Activated naive CD4-positive, alpha-beta T cell treated with anti-CD3 and anti-CD28 coated beads, Interleukin-2, amount 10 ng/mL, durations not matched to agents 7 days and 5 days (primary cell): ENCODE measurements at places on chromosomes 3 and 15.
A peak's percentile ranks its signal among the peaks of the same experiment; 100 is the strongest.

DNA sequence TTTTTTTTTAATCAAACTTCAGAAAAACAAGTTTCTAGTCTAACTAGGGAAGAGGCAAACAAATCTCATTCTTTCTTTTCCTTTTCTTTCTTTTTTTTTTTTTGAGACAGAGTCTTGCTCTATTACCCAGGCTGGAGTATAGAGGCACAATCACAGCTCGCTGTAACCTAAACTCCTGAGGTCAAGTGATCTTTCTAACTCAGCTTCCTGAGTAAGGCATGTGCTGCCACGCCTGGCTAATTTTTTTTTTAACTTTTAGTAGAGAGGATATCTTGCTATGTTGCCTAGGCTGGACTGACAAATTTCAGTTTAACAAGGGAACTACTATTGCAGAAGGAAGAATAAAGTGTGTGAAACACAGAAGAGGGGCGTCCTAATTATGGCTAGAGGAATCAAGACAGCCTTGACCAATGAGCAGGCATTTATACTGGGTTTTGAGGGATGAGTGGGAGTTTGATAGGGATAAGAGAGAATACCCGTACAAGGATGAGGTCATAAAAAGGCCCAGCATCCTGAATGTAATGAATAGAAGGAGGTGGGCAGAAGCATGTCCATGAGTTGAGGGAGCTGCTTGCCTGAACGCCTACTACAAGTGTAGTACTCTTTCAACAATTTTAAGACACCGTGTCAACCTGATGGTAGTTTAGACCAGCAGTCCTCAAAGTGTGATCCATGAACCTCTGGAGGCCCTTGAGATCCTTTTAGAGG, 6.7 kb upstream of the ZFAND6 start:
- DNase-seq, result no peak
- H3K27ac ChIP-seq, result no peak overlapping the region
- peaks cover 1% of the 10 kb centered on the region for H3K27me3 ChIP-seq
- H3K4me1 ChIP-seq, result peaks cover 3% of the 10 kb centered on the region

GRCh38 chr3:42829628-42830436, 20.6 kb downstream of the ACKR2 start:
- H3K36me3 ChIP-seq, result no peaks in the 10 kb centered on the region
- H3K4me1 ChIP-seq, result peaks cover 7% of the 10 kb centered on the region
- H3K27ac ChIP-seq, result no peak overlapping the region
- peaks cover 10% of the 10 kb centered on the region for H3K27me3 ChIP-seq
- DNase-seq, result no peak

- no peaks in the 10 kb centered on the region for H3K4me1 ChIP-seq
- H3K27ac ChIP-seq, result no peak overlapping the region
- peaks cover 4% of the 10 kb centered on the region for H3K27me3 ChIP-seq
Measured at GRCh38 chr3:146431240-146431639, 38.1 kb downstream of the PLSCR2 start.

DNA sequence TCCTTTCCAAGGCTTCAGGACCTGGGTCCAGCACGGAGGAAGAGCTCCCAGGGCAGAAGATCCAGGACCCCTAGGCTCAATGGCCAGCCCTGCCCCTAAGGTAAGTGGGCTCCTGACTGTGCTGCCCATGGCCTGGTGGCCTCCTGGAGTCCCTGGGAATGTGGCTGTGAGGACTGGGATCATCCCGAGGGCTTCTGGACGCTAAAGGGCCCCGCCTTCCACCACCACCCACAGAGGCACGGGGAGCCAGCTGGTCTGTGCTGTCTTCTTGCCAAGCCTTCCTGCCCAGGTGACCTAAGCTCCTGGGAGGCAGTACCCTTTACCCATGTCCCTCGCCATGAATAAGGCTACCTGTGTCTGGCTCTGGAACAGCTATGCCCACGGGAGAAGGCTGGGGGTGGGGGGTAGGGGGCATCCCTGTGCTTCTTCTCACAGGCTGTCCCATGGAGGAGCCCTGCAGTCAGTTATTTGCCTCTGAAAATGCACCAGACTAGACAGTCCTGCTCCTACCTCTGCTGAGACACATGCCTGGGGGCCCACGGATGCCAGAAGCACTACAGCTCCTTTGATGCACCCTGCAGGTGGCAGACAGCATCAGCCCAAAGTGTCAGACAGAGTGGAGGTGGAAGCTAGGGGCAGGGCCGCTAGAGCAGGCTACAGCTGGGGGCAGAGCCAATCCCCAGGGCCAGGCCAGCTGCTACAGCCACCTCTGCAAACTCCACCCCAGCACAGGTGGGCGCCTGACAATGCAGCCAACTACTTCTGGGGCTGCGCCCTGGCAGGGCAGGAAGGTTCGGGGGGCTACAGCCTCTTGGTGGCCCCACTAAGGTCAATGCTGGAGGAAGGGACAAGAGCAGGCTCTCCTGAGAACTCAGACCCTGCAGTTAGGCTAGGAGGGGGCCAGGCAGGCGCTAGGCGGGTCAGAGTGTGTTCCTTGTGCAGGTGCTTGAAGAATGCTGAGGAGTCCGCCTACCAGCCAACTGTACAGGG, 90.9 kb downstream of the SEC22A start:
- H3K27ac ChIP-seq, result no peak overlapping the region

GRCh38 chr3:56453011-56453410, 15.3 kb downstream of the ERC2 start:
- no peak overlapping the region for H3K4me3 ChIP-seq
- peaks cover 5% of the 10 kb centered on the region for H3K27me3 ChIP-seq

DNA sequence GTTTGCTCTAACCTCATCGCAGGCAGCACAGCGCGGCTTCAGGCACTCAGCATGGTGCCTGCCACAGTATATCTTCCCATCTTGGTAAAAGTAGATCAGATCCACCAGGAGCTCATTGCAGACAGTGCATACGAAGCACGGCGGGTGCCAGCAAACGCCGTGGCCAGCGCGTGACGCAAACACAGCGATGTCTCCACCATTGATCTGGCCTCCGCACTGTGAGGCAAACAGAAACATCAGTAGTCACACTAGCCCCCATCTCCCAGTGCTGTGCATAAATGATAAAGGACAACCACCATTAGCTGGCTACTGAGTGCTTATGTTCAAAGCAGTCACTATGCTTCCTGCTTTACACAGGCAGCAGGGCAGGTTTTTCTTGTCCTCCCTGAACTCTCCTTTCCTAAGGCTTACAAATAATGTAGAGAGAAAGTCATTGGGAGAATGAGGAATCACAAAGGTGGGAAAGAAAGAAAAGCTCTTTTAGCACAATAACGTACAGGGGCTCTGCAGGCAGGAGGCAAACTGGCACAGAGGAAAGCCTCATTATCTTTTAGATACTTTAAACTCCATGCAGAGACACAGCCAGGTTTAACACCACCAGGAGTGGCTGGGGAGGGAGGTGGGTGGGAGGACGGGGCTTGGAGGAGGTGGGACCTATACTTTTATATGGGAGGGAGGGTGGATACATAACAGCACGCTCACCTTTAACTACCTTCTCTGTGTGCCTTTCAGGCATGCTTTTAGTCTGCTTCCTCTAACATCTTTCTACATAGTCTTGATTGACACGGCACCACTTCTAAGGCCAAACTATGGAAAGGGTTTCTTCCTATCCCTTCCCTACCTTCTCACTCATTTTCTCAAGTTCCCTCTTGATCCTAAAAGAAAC, 67.9 kb downstream of the PRICKLE2 start:
- no peak for DNase-seq
- no peaks in the 10 kb centered on the region for H3K36me3 ChIP-seq
- no peak overlapping the region for H3K4me3 ChIP-seq
- no peaks in the 10 kb centered on the region for H3K27me3 ChIP-seq

DNA sequence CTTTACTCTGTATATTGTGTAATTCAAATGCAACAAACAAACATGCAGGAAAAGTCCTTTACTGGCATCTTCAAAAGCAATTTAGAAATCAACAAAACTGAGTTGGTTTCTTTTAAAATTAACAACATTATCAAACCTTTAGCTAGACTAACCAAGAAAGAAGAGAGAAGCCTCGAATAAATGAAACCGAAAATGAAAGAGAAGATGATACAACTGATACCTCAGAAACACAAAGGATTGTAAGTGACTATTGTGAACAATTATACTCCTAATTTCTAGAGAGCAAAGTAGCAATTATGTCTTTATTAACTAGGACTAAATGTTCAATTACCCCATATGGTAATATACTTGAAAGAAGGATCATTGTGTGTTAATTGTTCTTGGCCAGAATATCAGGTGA, 49.2 kb upstream of the P3H2 start:
- H3K27ac ChIP-seq, result no peak overlapping the region
- H3K36me3 ChIP-seq, result no peaks in the 10 kb centered on the region
- peaks cover 5% of the 10 kb centered on the region for H3K27me3 ChIP-seq
- no peak for DNase-seq

- no peak for DNase-seq
- peaks cover 3% of the 10 kb centered on the region for H3K4me1 ChIP-seq
- H3K27me3 ChIP-seq, result no peaks in the 10 kb centered on the region
- no peak overlapping the region for H3K4me3 ChIP-seq
- H3K36me3 ChIP-seq, result peaks cover 76% of the 10 kb centered on the region
- H3K27ac ChIP-seq, result no peak overlapping the region
Measured at GRCh38 chr3:170095771-170096170, 58.0 kb downstream of the GPR160 start.

- H3K27ac ChIP-seq, result peak overlapping the region; percentile 24
- DNase-seq, result peak; percentile 39
- H3K4me3 ChIP-seq, result no peak overlapping the region
- peaks cover 25% of the 10 kb centered on the region for H3K4me1 ChIP-seq
- no peaks in the 10 kb centered on the region for H3K27me3 ChIP-seq
Measured at GRCh38 chr15:78461171-78461888, 23.3 kb downstream of the IREB2 start.

DNA sequence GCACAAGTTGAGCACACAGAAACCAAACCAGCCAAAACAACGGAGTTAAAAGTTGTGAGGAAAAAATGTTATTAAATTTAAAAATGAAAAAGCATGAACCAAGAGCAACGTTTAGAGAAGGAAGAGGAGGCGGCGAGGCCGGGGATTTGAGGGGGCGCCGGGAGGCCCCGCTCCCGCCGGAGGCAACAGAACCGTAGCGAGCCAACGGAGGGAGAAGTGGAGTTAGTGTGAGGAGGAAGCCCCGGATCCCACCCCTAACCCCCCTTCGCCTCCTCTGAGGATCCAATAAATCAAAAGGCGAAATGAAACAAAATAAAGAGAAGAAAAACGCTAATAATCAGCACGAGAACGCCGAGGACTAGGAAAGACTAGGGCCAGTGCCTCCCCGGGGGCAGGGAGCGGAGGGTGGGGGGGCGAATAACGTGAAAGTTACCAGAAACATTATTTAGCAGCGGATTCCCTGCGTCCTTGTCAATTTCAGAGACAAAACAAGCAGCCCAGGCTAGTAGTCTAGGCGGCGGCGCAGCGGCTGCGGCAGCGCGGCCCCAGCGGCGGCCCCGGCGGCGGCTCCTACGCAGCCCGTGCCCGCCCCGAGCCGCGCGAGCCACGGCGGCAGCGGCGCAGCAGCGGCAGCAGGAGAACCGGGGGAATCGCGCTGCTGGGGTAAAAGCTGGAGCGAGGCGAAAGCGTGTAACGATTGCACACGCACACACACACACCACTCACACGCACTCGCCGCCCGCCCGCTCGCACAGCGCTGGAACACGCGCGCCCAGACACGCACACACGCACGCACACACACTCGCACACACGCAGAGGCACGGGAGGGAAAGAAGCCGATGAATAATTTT, 1.7 kb downstream of the MEIS2 start:
- H3K27ac ChIP-seq, result peak overlapping the region; percentile 64
- H3K4me1 ChIP-seq, result peaks cover 32% of the 10 kb centered on the region
- DNase-seq, result no peak
- H3K36me3 ChIP-seq, result peaks cover 14% of the 10 kb centered on the region

DNA sequence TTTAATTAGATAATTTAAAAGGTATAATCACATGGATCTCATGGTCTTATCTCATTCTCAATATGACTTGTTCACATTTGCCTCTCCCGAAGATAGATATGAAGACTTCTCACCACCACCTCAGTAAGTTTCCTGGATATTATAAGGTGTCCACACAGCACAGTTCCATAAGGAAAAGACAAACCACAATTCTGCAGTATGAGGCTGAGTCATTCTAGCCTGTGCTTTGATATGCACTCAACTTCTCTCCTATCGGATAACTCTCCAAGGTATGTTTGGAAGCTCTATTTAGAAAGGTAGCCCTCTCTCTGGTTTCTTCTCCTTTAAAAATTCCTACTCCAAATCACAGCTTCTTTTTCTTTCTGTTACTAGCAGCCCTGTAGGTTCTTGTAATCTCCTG, 612.8 kb downstream of the ZPLD1 start:
- no peak overlapping the region for H3K27ac ChIP-seq
- H3K36me3 ChIP-seq, result no peaks in the 10 kb centered on the region
- no peaks in the 10 kb centered on the region for H3K27me3 ChIP-seq

GRCh38 chr3:61777483-61777882, 216.1 kb downstream of the PTPRG start:
- no peaks in the 10 kb centered on the region for H3K36me3 ChIP-seq
- DNase-seq, result no peak
- H3K4me1 ChIP-seq, result no peaks in the 10 kb centered on the region
- no peak overlapping the region for H3K27ac ChIP-seq

DNA sequence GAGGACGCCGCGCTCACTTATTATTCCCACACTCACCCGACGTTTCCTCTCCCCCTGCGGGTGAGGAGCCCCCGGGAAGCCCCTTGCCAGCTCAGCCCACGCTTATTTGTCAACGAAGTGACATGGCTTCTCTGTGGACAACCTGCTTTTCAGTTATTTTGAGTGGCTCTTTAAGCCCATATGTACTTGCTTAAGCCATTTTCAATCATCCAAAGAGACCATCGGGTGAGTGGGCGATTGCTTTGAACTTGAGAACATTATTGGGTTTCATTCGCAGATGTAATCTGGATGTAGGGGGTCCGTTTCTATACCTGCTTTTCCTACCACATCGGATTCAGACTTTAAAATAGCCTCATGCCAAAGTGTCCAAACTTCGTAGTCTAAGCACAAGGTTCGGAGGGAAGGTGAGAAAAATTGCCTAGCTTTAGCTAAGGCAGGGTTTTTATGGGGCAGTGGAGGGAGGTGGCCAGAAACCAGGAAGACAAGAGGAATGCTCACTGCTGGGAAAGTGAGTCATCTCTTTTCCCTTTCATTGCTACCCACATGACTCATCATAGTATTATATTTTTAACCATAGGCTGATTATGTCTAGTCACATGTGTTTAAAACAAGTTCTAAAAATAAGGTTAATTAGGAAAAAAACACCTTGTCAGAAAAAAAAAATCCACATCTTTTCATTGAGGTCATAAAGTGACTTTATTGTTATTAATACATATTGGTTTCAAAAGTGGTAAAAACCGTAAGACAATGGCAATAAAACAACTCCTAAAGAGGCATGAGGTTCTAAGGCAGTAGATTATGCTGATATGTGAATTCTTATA, 773.1 kb upstream of the NR2F2 start:
- H3K4me1 ChIP-seq, result no peaks in the 10 kb centered on the region
- DNase-seq, result no peak
- no peak overlapping the region for H3K4me3 ChIP-seq
- H3K27me3 ChIP-seq, result peaks cover 3% of the 10 kb centered on the region
- H3K27ac ChIP-seq, result no peak overlapping the region
